ENCODE measurements at places on chromosomes 3 and 15. TPM values are rescaled to one million over a fixed set of nuclear protein-coding genes. Genes with fewer than 3 reads are reported as not detected.

Gene MASP1
- total RNA-seq: 1.6 TPM

Gene PCLAF
- 52.7 TPM for total RNA-seq

Gene ZNF385D
- 2.4 TPM for total RNA-seq

Gene ESYT3
- 7.4 TPM for total RNA-seq

Gene TIMP4
- 16.1 TPM for total RNA-seq

Gene COL6A5
- 0.03 TPM for total RNA-seq

Gene MST1
- total RNA-seq: 8.7 TPM

Gene CLEC3B
- total RNA-seq: not detected

Gene PSTPIP1
- 0.80 TPM for total RNA-seq

Data from GM23338 (cell line).